ENCODE measurements at places on chromosomes 5 and 9.

DNA sequence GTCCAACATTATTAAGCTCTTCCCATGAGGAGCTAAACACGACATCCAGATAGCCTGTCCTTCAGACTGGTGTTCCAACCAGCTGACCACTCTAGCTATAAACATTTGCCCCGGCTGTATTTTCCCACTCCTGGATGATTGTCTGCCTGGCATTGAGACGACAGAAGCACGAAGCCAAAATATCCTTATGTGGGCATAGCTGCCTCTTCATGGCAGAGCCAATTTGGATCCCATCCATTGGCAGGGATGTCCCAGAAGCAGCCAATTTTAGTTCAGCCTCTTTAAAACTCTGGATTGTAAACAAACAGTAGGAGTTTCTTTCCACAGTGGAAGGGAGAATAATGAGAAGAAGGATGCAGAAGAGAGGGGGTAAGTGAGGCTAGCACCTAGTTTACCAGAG, 507.6 kb downstream of the CETN3 start:
- DNase-seq = no peak

- DNase-seq = no peak
Observed at GRCh38 chr5:124995421-124995820, 249.0 kb upstream of the ZNF608 start.

GRCh38 chr5:137693307-137693950, 42.5 kb downstream of the KLHL3 start:
- no peak for DNase-seq

DNA sequence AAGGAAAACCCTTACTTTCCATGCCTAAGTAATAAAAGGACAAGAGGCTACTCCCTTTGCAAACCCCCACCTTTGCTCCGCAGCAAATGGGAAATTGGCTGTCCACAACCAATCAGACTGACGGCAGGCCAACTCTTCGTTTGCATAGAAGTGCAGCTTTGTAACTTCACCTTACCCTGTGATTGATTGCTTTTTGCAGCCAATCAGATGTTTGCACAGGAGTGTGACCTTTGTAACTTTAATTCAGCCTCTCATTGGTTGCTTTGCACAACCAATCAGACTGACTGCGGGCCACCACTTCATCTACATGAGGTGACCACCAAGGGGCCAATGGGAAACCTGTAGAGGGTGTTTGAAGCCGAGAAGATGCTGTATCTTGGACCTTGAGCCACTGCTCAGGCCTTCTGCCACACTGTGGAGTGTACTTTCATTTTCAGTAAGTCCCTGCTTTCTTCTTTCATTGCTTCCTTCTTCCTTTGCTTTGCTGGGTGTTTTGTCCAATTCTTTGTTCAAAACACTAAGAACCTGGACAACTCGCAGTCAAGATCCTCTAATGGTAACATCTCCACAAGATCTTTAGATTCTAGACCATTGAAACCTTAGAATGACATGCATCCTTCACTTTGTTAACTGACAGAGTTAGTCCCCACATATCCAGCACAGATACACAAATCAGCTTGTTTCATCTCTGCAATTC, 51.3 kb upstream of the FREM1 start:
- DNase-seq = no peak

DNA sequence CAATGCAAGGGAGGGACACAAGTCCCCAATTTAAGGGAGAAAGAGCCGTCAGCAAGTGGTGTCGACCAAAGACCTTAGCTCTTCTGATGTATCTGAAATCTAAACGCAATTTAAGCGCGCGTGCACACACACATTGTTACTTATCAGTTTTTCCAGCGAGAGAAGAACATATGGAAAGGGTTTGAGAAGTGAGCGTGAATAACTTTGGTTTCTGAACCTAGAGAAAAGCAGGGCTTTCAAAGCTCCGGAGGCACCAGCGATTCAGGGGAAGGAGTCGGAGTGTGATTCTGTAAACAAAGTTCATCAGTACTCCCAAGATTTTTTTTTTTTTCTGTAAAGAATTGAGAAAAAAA, 191.8 kb downstream of the MEF2C start:
- no peak for DNase-seq

DNA sequence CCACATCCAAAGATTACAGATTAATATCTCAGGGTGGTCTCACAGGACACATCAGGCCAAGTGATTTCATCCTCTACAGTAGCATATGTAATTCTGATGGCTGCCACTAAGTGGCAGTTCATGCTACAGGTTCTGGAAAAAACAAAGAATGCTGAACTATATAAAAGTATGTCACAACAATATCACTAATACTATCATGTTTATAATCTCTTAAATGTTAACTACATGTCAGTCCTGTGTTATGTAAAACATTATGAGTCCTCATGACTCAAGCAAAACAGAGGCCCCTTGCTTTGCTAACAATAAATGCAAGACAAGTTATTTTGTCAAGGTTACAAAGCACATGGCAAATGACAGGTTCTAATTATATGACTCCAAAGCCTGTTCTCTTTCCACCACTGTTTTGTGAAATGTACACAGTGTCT, 233.2 kb downstream of the FBXL17 start:
- DNase-seq = no peak

DNA sequence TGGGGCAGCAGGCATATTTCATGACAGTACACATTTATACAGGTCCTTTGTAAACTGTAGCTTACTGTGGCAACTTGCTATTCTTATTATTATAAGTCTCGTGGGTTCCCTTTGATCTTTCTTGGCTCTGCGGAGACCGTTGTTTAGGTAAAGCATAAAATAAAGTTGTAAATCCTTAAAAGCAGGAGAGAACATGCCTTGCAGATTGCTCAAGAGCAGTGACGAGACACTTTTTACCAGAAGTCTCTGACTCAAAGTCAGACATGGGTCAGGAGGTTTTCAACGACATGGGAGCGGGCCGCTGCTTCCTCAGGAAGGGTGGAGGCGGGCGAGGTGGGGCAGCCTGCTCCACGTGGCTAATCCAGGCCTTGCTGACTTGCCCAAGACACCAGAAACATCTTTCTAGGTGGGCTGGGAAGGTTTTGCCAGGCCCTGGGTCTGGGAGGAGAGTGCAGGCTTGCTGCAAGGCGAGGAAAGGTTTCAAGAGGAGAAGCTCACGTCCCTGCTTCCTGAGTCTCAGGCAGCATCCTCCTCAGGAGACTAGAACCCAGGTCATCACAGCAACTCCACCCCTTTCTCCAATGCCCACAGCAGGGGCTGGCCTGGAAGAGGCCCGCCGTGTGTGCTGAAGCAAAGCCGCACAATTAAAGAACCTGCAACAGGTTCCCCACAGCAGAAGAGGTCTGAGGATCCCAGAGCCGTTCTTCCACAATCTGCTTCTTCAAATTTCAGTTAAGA, 6.5 kb downstream of the TBC1D2 start:
- DNase-seq = no peak

DNA sequence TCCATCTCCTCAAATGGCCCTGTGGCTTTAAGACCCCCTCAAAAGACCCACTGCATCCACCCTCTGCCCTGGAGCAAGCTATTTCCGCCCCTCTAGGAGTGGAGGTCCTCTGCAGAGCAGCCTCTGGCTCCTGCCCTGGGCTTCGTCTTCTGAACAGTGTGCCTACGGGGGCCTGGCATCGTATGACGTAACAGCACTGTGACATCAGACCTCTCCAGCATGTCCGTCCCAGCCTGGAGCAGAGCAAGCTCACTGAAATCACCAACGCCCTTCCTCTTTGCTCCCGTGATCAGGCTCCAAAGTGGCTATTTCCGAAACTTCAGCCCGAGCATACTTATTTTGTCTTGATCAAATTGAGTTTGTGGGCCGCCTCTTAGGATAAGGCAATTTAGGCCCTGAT, 69.1 kb upstream of the PTCH1 start:
- DNase-seq = no peak

DNA sequence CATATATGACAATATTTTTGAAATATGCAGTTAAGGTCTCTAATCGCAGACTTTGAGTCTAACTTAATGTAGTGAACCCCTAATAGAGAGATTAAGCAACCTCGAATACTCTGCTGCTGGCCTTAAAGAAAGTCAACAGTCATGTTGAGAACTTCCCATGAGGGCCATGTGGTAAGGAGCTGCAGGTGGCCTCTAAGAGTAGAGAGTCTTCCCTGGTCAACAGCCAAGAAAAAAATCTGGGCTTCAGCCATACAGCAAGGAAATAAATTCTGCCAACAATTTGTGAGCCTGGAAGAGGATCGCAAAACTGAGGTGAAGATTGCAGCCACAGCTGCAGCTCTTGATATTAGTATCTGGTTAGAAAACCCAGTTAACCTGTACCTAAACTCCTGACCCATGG, 935.2 kb upstream of the TYRP1 start:
- no peak for DNase-seq

DNA sequence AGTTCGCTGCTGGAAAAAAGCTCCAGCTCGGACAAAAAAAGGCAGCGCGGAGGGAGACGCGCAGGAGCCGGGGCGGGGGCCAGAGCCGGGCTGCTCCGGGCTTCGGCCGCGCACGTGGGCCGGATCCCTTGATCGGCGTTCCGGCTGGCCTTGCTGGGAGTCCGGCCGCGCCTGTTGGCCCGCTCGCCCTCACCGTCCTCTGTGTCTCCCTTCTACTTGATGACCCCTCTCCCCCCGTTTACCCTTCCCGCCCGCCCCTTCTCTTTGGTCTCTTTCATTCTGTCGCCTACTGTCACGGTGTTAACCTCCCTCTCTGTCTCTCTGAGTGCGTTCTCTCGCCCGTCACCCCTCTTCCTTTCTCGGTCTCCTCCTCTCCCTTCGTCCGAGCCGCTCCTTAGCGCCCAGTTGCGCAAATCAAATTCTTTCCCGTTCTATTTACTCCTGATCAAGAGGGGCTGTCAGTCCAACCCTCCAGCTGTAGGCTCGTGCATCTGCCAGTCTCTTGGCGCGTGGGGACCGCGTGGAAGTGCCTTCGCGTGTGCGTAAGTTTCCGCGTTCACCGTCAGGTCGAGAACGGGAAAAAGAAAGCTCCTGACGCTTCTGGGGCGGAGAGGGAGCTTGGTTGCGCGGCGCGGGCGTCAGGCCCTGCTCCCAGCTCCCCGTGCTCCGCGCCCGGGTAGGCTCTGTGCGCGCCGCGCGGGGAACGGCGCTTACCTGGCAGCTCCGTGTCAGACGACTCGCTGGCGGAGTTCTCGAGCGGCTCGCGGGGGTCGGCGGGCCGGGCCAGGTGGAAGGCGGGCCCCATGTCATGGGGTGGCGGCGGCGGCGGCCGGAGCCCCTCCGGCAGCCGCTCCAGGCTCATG, 798 bp downstream of the PITX1 start:
- no peak for DNase-seq

DNA sequence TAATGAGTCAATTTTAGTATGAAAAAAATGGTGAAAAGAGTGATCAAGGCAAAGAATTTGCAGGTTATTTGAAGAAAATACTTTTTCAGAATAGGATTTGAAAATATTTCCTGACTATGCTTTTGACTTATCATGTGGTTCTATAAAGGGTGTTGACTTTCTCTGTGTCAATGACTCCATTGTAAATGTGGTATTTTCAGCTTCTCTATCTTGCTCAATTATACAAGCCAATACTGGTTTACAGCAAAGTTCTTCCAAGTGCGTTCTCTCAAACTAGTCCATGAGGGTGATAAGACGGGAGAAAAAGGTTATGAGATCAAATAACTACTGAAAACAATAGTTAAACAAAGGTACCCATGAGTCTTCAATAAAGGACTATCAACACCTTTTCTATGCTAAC, 21.7 kb downstream of the IL33 start:
- no peak for DNase-seq

GRCh38 chr9:89941875-89942274, 337.1 kb downstream of the GADD45G start:
- DNase-seq = no peak

DNA sequence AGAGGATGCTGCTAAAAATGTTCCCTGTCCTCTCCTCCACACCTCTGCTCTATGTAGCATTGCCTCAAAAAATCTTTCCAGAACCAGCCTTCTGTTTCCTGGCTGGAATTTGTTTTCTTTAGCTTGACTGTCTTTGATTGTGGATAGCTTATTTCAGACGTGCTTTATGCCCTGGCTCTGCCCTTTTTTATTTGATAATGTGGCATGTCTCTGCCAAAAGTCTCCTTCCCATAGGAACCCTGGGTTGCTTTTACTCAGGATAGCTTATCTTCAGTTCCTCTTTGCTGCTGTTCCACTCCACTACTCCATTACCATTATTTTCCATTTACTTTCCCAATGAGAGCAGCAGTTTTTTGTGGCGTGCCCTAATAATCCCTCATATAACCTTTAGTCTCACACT, 885 bp upstream of the TMEM252 start:
- no peak for DNase-seq

GRCh38 chr5:94691949-94692348, 73.5 kb downstream of the SLF1 start:
- DNase-seq = no peak

GRCh38 chr5:24539613-24540012, 105.2 kb downstream of the CDH10 start:
- DNase-seq = no peak

DNA sequence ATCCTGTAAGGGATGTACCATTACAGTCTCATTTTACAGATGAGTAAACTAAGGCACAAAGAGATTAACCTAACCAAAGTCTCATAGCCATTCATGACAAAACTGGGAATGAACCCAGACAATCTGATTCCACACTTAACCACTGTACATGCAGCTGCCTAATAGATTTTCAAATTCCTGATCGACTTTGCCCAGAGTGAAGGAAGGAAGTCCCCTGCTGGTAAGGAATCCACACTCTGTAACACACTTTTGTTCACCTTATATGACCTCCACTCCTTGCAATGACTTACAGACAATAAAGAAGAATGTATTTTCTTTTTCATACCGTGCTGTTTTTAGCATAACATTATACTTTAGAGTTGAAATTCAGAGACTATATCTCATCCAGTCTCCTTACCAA, 31.3 kb upstream of the PLPP6 start:
- DNase-seq = no peak

- no peak for DNase-seq
Observed at GRCh38 chr9:109689701-109690100, 90.3 kb upstream of the PALM2AKAP2 start.

DNA sequence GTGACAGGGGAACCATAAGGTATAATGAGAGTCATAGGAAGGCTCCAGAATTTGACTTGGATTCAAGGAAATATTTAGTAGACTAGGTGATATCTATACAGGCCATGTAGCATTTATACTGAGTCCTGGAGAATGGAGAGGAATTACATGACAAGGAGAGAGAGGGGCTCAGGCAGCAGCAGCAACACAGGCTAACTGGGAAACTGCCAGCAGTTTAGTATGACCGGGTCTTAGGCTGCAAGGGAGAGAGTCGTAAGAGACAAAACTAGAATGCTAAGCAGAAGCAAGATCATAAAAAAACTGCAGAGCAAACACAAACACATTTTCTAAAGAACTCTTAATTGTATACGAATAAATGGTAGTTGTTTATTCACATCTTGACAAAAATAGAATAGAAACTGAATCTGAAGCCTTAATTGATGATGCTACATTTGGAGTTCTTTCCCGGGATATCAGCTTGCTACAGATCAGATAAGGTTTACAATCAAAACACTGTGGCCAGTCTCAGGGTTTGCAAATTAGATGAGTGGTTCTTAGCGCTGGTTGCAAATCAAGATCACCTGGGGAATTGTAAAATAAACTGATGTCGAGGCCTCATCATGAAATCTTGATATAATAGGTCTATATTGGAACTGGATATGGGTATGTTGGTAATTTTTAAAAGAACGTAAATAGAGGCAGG, 480.0 kb upstream of the C9orf72 start:
- no peak for DNase-seq

- no peak for DNase-seq
Observed at GRCh38 chr9:129596541-129597331, 24.2 kb downstream of the C9orf50 start.

Data from stimulated activated CD8-positive, alpha-beta memory T cell treated with anti-CD3 and anti-CD28 coated beads, Interleukin-4, amount 100 ng/mL, for 4 hours (primary cell).